ENCODE measurements at places on chromosomes 7 and 10.

GRCh38 chr7:155368894-155369600, 71.4 kb downstream of the INSIG1 start:
- DNase-seq, result no peak

GRCh38 chr10:76080991-76081390, 649.6 kb downstream of the LRMDA start:
- no peak for DNase-seq

- DNase-seq, result no peak
These were observed 109.9 kb downstream of the CUBN start for GRCh38 chr10:17019696-17020095.

DNA sequence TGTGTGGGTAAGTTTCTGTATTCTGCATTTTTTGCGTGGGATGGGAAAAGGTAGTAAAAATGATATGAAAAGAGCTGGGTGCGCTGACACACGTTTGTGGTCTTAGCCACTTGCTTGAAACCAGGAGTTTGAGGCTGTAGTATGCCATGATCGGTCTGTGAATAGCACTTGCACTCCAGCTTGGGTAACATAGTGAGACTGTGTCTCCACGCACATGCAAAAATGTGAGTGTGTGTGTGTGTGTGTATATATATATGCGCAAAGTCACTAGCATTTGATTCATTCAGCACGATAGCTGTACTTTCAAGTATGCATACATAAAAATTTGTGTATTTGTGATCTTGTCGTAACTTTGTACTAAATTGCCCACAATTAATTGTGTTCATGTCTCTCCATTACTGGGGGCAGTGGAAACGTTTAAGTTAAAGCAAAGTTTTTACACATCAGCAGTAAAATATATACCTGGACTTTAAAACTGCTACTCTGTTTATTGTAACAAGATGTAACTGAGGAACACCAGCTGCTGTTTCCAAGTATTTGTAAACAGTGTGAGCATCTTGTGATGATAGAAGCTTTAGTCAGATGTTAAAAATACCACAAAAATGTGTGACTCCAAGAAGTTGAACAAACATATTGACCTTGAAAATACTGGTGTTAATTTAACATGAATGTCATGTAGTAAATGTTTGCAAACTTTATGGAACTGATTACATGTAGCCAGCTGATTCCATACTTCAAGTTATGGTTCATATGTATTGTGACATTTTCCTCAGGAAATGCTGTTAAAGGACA, 1.6 kb downstream of the ZRANB1 start:
- DNase-seq, result no peak

DNA sequence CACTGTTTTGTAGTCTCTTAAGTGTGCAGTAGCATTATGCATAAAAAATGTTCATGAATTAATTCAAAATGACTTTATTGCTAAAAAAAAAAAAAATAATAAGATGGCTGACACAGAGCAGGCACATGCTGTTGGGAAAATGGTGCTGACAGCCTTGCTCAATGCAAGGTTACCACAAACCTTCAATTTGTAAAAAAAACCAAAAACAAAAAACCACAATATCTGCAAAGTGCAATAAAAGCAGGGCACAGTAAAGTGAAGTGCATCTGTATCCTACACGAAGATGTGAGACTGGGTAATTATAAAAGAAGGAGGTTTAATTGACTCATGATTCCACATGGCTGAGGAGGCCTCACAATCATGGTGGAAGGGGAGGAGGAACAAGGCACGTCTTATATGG, 185.8 kb downstream of the USP6NL start:
- DNase-seq, result no peak

GRCh38 chr10:100623521-100624230, 87.9 kb downstream of the HIF1AN start:
- DNase-seq, result no peak

- DNase-seq, result no peak
These were observed 64.2 kb downstream of the CUL2 start for GRCh38 chr10:35025916-35026315.
